ENCODE measurements at places on chromosomes 11 and 22.

DNA sequence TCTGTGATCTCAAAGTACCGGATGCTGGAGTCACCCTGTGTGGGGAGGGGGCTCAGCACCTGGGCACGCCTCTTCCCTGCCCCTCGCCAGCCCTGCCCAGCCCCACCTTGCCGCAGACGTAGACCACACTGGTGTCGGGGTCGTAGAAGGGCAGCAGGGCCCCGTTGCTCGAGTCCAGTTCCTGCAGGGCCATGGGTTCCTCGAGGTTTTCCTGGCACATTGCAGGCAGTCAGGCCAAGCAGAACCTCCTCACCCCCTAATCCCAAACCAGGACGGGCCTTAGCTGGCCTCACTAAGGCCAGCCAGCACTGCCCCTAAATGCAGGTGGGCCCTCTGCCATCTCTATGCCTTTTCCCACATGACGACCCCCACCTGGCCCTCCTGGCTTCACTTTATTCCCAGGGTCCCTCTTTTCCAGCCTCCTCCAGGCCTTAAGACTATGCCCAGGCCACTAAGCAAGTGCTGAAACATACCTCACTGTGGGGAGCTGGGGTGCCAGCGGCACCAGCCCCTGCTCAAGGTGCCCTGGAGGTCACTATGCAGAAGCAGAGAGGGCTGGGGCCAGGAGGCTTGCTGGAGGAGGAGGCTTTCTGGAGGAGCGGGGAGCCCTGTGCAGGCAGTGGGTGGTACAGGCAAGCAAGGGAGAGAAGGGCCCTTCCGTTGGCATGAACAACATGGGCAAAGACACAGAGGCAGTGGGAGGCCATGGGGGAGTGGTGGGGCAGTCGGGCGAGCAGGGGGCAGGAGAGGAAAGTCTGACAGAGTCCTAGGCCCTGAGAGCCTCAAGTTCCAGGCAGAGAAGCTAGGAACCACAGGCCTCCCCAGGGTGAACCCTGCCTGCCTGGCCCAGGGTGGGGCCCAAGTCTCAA, 2.8 kb downstream of the CORO1B start:
- DNase-seq: no peak

GRCh38 chr22:45553351-45554039, 50.8 kb downstream of the FBLN1 start:
- DNase-seq: peak; percentile 87

DNA sequence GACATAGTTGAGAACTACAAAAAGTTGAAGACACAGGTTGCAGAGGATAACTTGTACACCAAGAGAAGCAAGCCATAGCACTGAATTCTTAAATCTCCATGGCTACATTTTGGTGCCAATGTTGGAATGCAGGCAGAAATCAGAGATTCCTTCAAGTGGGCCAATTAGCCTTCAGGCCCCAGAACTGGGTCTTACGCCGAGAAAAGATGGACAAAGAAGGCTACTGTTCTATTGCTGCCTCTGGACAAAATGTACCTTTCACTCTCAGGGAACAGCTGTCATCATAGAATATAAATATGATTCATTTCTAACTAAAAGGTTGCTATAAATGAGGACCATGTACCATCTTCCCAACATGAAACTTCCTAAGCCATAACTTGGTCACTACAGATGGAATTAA, 13.7 kb downstream of the TMEM216 start:
- no peak for DNase-seq

DNA sequence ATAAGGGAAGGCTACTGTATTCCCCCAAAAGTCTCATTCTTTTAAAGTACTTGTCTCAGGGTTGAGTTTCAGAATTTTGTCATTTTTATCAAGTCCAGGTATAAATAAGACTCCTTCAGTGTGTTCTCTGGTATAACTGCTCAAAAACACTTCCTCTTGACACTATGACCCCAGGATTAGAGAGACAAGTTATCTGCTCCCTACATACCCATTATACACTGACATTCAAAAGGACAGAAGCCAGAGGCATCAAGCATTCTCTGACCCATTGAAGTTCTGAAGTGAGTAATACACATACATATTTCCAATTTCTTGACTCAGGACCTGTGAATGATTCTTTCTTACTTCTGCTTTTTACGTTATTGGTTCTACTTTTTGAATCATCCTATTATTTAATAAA, 447.8 kb upstream of the CNTN5 start:
- DNase-seq: no peak

GRCh38 chr11:130220311-130221035, 60.9 kb downstream of the ST14 start:
- no peak for DNase-seq

DNA sequence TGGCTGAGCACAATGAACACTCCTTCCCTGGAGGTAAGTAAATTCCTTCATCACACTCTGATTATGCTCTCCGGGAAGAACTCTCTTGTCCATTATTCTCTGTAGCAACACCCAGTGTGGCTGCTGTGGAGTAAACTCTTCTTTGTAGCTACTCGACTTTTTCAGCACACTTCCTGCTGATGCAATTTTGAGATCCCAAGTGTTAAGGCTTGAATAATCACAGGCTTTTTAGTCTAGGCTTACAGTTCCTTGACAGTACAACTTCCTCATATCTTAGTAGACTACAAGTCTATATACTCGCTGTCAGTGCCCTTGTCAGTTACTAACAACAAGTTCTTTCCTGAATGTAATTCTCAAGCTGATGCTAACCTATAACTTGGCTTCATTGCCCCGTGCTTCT, 301.8 kb upstream of the API5 start:
- no peak for DNase-seq

GRCh38 chr11:93843906-93844305, 6.5 kb downstream of the VSTM5 start:
- DNase-seq: no peak

- peak; percentile 70 for DNase-seq
Measured at GRCh38 chr22:24894220-24894975, 52.1 kb downstream of the LHFPL7 start.

GRCh38 chr11:42806191-42806590, 505.6 kb upstream of the API5 start:
- no peak for DNase-seq

DNA sequence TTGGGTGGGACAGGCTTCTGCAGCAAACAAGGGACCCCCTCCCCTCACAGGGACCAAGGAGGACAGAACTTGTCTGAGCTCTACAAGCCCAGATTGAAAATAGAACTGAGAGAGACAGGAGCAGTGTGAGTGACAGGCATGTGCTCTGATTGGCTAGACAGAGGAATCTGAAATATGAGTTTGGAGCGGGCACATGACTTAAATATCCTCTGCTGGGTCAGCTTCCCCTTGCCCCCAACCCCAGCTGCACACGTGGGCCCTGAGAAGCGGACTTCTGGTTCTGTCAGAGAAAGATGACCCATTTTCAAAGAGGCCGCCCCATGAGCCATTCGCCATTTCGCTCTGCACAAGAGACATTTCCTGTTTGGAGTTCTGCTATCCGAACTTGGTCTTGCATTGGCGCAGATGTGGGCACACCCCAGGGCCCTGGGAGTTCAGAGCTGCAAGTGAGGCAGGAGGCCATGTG, 5.3 kb downstream of the TUBA8 start:
- DNase-seq: no peak

DNA sequence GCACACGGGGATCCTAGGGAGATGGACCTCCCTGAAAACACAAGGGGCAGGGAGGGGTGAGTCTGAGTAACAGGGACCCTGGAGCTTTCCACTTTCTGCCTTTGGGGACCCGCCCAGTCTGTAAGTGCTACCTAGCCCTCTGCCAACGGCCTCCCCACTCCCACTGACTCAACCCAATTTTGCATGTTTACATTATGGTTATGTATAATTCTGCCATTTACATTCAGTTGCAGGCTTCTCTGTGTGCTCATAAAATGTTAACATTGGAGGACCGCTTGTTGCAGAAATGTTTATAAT, 105.8 kb downstream of the DSCAML1 start:
- DNase-seq: no peak

GRCh38 chr11:68996376-68997123, 15.8 kb upstream of the MRGPRD start:
- no peak for DNase-seq

DNA sequence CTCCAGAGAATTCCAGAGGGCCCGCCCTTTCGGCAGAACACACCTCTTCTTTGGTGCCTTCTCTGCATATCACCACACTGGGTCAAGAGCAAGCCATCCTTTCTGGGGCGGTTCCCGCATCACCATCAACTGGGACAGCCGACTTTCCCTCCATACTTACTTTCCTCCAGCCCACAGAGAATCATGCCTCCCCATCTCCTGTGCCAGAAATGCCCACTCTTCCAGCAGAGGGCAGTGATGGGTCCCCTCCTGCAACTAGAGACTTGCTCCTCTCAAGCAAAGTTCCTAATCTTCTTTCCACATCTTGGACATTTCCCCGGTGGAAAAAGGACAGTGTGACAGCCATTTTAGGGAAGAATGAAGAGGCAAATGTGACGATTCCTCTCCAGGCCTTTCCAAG, 157.7 kb downstream of the C11orf91 start:
- peak; percentile 36 for DNase-seq

- no peak for DNase-seq
Measured at GRCh38 chr11:19326499-19326898, 85.8 kb upstream of the E2F8 start.

GRCh38 chr11:3905080-3905953, 49.9 kb downstream of the STIM1 start:
- peak; percentile 52 for DNase-seq

DNA sequence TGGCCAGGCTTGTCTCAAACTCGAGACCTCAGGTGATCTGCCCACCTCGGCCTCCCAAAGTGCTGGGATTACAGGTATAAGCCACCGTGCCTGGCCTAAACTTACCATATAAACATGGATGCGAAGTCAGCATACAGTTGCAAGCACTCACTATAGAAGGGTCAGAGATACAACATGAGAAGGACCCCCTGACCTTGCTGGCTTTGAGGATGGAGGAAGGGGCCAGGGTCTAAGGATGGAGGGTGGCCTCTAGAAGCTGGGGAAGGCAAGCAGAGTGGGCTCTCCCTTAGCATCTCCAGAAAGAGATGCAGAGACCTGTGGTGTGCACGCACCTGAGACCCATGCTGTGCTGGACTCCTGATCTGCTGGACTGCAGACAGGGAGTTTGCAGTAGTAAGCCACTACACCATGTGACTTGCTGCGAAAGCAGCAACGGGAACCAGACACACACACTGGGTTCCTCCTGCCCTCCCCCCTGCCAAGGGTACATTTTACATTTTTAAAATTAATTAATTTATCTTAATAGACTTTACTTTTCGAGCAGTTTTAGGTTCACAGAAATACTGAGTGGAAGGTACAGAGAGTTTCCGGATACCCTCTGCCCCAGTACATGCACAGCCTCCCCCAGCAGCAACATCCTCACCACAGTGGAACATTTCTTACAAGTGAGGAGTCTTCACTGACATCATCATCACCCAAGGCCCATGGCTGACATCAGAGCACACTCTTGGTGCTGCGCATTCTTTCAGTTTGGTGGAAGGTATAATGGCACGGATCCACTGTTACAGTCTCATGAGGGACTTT, 170.1 kb upstream of the B3GAT1 start:
- no peak for DNase-seq

- no peak for DNase-seq
Measured at GRCh38 chr22:31635638-31636306, 26.2 kb downstream of the PISD start.

DNA sequence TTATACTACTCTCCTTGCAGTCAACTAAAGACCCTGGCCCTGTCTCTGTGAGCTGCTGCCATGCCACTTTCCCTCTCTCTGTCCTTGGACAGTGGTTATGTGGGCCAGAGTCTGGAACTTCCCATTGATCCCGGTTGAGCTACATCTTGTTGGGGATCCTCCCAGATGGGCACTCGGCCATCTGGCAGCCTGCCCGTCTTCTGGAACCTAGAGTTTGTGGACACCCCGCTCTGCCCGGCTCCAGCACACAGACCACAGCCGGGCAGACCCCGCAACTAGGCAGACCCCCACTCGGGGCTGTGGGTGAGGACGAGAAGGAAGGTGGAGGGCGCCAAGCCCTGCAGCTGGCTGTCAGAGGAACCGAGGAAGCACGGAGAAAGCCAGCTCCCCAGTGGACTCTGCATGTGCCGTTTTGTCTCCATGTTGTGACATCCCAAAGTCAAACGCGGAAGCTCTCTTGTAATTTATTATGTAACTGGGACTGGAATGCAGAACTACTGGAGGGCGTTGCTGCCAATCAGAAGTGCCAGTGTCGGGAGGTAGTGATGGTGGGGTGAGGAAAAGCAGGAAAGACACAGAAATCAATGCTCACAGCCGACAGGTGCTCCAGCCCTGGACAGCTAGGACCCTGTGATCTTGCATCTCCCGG, 207.7 kb downstream of the CEP164 start:
- no peak for DNase-seq

DNA sequence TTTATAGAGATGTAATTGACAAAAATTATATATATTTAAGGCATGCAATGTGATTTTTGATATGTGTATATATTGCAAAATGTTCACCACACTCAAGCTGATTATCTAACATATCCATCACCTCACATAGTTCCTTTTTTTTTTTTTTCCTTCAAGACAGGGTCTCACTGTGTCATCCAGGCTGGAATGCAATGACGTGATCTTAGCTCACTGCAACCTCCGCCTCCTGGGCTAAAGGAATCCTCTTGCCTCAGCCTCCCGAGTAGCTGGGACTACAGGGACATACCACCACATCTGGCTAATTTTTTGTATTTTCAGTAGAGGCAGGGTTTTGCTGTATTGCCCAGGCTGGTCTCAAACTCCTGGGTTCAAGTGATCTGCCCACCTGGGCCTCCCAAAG, 65.1 kb upstream of the SLC35C1 start:
- no peak for DNase-seq
